Upper lobe of right lung (tissue), 1 donor: ENCODE measurements at places on chromosomes 12 and 14. TPM values are rescaled to one million over a fixed set of nuclear protein-coding genes. Genes with fewer than 3 reads are reported as not detected.
A peak's percentile ranks its signal among the peaks of the same experiment; 100 is the strongest.

- no peak for DNase-seq
Measured at GRCh38 chr12:74801625-74802024, 264.0 kb downstream of the ATXN7L3B start.

DNA sequence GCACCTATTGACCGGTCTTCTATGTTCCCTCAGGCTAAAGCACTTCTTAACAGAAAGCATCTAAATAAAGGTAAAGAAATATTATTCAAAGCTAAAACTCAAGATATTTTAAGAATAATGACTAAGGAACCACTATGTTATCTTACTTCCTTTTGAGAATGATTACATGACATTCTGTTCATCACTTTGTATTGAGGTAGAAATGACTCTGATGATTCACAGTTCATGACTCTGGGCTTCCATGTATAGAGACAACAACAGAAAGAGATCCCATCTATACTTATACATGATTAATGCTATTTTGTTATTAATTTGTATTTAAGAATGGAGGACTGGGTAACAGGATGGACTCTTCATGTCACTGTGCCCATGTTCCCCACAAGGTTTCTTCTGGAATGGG is 218.3 kb upstream of the OR4E1 start:
- no peak for DNase-seq

DNA sequence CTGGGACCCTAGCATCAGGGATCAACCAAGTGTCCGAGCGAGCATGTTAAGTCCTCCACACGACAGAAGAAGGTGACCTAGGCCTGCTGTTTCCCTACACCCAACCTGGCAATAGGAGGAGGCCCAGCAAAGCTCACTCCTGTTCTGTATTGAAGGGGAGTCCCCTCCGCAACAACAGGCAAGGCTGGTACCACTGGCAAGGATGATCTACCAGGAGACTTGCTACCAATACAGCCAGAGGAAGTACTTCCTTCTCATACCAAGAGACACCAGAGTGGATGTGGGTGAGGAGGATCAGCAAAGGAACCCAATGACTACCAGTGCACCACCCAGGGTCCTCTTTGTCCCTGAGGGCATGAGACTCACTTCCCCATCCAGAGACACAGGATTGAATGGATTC is 4.9 kb downstream of the KLRC1 start:
- DNase-seq = no peak

Gene OAS2
- 57.7 TPM for total RNA-seq

Gene TTC9
- 6.7 TPM for total RNA-seq

- DNase-seq = peak; percentile 92
Measured at GRCh38 chr14:105086833-105087307, 21.6 kb upstream of the GPR132 start.

DNA sequence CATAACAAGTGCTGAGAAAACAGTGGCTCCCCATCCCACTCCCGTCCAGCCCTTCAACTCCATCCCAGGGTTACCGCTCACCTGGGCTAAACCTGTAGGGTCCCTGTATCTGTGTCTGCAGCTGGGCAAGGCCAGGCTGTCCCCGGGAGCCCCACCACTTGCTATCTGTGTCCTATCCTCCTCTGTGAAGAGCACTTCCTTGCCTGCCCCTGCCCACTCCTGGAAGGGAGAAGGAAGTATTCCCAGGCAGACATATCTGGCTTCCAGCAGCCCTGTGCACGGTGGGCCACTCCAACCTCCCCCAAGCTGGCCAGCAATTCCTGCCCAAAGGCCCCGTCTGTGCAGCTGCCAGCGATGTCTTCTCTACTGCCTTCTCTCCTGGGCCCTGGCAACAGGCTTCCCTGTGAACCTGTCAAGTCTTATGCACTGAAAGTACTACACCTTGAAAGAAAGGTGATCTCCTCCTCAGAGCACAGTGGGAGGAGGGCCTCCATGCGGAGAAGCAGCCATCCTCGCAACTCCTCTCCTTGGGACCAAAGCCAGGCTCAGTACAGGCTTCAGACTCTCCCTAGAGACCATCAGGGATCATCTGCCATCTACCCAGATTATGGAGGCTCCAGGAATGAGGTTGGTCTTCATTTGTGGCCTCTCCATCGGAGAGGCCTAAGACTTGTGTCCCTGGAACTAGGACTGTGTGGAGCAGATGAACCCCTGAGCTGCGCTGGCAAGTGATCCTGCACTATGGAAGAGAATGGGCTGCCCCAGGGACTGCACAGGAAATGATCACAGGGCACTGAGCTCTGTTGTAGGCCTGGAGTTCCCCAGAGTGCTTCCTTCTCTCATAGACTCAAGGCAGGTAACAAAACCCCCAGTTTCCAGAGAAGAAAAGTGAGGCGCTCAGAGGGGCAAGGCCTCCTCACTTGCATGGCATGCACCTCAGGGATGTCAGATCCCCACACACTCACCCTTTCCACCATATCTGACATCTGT is 663.6 kb downstream of the BCL11B start:
- DNase-seq = no peak

- DNase-seq = no peak
Measured at GRCh38 chr12:89752341-89752740, 43.7 kb upstream of the ATP2B1 start.

DNA sequence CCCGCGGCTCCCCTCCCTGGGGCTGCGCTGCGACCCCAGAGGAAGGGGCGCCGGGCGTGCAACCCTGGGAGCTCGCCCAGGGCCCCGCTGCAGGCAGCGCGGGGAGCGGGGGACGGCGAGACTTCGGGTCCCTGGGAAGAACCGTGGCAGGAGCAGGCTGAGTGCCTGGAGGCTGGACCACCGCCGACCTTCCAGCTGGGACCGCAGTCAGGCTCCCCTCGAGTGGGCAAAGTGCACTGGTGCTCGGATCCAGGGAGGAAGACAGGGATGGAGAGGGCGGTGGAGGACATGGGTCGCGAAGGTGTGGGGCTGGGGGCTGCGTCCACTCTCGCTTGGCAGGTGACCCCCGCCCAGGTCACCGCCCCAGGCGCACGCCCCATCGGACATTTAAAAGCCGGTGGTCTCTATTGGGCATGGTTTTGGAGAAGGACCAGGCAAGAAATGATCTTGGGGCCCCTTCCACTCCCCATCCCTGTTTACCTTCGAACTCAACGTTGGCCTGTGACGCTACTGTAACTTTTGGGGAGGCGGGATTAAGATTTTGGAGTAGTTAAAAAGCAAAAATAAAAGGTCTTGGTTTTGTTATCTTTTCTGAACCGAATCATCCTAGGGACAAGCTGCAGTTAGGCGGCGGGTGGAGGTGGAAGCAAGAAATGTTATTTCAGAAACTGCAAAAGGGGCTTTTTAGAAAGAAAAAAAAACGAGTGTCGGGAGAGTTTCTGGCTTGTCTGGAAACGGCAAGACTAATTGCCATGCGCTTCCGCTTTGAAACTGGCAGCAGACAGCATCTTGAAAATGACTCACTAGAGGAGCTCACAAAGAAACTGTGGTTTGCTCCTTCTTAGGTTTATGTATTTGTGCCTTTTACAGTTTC is 1.0 kb downstream of the ELK3 start:
- DNase-seq = peak; percentile 67

- no peak for DNase-seq
Measured at GRCh38 chr12:87812030-87812429, 217.2 kb downstream of the C12orf50 start.

Gene SCNN1A
- total RNA-seq = 199 TPM

Gene OSBPL8
- 97.3 TPM for total RNA-seq

GRCh38 chr12:45536284-45536683 is 193.2 kb upstream of the ARID2 start:
- no peak for DNase-seq

DNA sequence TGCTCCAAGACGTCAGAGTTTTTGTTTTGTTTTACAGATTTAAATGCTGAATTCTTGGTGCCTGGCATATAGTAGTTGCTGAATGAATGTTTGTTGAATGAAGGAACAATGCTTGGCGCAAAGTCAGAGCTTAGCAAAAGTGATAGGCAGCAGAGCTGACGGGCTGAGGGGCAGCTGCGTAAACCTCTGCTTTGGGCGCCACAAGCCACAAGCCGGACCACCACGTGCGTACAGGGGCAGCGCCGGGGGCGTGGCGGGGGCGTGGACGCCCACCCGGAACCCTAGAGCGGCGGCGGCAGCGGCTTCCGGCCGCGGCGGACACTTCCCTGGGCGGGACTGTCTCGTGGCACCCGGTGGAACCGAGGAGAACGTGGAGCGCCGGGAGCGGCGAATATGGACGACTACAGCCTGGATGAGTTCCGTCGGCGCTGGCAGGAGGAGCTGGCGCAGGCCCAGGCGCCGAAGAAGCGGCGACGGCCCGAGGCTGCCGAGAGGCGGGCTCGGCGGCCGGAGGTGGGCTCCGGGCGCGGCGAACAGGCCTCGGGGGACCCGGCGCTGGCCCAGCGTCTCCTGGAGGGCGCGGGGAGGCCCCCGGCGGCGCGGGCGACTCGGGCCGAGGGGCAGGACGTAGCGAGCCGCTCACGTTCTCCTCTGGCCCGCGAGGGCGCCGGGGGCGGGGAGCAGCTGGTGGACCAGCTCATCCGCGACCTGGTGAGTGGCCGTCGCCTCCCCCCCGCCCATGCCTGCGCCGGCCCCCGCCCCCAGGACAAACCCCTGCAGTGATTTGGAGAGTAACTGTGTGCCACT is at the start of gene FBXW8:
FBXW8 (plus strand) TSS at position 306 of the 807 bp plus-strand sequence; CDS start at position 394, 88 bp downstream.
- DNase-seq = peak; percentile 90

DNA sequence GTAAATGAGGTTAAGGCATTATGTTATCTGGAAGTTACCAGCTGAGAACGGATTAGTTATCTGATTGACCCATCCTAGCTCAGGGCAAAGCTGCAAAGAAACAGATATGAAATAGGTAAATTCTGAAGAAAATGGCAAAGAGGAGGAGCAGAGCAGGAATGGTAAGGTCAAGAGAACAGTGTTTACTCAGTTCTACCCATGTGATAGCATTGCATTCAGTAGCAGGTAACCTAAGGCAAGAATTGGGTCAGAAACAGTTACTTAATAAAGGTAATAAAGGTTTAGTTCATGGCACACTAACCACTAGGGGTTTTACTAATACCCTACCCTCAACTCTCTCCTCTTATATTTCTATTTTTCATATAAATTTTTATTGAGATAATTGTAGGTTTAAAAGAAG is 224.8 kb downstream of the ASCL1 start:
- no peak for DNase-seq

DNA sequence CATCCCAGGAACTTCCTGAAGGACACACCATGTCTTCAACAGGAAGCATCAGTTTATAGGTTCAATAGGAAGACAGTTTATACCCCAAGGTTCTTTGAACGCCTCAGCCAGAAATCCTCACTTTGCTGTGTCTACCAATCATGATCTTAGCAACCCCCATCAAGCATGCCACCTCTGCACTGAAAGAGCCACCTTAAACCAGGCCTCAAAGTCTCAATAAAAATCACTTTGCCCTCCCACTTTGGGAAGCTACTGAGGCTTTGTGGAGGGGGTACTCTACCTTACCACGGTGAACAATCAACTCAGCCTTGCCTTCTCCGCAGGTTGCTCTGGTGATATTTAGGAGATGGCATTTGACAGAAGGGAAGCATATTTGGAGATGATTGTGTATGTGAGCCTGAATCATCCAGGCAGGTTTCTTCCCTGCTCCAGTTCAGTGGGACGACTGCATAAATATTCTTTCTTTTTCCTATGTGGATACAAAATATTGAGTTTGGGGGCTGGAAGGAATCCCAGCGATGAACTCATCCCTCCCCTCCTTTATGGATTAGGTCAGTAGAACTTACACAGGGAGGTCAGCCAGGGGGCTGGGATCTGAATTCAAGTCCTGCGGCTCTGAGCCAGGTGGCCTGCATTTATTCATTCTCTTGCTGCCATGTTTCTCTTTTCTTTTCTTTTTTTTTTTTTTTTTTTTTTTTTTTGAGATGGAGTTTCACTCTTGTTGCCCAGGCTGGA is 42.8 kb upstream of the VASH1 start:
- DNase-seq = no peak

GRCh38 chr12:102910137-102910536 is 6.9 kb downstream of the PAH start:
- DNase-seq = no peak

Gene POU6F1
- total RNA-seq = 19.0 TPM

Gene SERPINA3
- 36.4 TPM for total RNA-seq

Gene CPNE8
- total RNA-seq = 32.1 TPM

DNA sequence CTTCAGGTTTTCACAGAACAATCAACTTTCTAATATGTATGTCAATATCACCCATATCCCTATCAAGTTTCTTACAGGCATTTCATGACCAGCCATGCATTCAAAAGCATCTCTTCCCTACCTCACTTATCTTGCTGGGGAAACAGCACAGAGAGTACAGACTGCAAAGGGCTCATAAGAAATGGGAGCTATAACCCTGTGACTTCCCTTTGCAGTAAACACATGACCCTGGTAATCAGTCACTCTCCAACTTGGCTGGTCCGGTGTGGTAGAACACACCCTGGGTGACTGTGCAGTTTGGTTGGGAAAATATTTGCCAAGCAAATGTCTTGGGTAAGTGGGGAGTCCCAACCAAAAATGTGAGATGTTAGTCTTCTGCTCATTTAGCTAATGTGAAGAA is 49.4 kb upstream of the TMCC3 start:
- DNase-seq = no peak

- no peak for DNase-seq
Measured at GRCh38 chr14:53470351-53471043, 317.4 kb upstream of the DDHD1 start.

DNA sequence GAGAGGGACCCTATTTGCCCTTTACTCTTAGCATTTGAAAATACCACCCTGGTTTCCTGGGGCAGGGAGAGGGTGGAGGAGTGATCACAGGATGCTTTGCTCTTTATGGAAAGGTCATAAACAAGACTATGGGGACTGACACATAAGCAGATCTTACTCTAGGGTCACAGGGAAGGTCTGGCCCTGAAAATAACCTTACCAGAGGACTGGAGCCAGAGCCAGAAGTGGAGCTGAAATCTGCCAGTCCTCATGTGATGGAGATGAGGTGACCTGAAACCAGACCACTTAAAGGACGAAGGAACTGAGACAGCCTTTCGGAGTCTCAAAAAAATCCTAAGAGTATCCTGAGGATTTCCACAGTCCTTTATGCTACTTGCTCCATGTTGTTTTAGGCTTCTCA is 12.4 kb downstream of the PFKM start:
- DNase-seq = no peak

DNA sequence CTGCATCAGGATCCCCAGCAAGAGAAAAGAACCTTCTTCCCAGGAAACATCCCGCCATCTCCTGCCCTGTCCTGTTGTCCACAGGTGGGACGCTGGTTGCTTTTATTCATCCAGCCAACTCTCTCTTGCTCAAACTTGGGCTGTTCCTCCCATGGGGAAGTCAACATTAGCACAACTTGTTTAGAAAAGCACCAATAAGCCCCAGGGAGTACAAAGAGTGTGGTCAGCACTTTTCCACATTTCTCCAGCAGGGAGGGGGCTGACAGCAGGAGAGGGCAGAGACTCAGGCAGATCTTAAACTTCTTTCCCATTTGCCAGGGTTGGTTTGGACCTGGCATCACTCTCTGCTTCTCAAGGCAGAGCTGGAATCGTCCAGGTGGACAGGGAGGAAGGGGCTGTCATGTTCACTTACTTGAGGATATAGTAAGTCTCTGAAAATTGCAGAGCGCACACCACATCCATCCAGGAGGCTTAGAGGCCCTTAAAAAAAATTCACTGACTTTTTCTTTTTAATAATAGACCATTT is 74.9 kb downstream of the RBM19 start:
- DNase-seq = no peak

GRCh38 chr12:1799051-1799881 is 21.1 kb upstream of the LRTM2 start:
- DNase-seq = peak; percentile 62

- DNase-seq = no peak
Measured at GRCh38 chr14:102472791-102473150, 36.8 kb downstream of the ANKRD9 start.

GRCh38 chr14:23354990-23355389 is 2.3 kb upstream of the SLC22A17 start:
- no peak for DNase-seq

- no peak for DNase-seq
Measured at GRCh38 chr14:75484711-75485429, 37.4 kb upstream of the BATF start.

Gene ZNF641
- total RNA-seq = 30.9 TPM
